ENCODE measurements at places on chromosomes 4 and X.

DNA sequence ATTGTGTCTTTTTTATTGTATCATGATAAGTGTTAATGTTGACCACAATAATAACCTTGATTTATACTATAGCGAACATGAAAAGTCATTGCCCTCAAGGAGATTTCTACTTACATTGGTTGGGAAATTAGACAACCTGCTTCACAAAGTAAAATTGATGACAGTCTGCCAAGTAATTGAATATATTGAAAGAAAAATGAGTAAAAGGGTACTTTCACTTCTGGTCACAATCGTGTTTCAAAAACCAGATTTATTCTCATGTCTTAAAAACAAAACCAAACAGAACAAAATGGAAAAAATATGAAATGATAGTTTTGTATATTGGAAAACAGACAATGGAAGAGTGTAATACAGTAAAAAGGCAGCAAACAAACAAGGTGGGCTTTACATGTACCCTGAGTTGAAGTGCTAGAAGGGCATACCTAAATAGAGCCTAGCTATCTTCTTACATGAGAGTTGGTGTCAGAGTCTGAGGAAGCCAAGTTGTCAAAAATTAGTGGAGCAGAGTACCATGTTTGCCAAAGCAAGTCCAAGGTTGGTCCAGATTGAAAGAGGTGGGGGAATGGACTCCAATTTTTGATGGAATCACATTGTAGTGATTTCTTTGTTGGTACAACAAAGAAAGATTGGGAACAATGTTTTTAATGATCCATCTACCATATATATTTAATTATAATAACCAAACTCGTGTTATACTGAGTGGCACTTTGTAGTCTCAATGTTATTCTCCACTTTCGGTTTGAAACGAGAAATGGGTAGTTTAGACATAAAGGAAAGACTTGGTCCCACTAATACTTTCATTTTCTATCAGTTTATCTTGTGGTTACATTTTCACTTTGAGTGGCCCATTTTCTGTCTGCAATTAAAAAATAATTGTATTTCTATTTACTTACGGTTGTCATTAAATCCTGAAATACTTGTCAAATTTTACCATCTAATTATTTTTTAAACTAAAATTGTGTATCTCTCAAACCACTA, 775.6 kb downstream of the STIM2 start:
- DNase-seq = no peak

GRCh38 chr4:62644372-62644771, 1444.2 kb downstream of the ADGRL3 start:
- no peak for DNase-seq

- no peak for DNase-seq
These were observed 14.3 kb downstream of the TEC start for GRCh38 chr4:48255072-48255958.

DNA sequence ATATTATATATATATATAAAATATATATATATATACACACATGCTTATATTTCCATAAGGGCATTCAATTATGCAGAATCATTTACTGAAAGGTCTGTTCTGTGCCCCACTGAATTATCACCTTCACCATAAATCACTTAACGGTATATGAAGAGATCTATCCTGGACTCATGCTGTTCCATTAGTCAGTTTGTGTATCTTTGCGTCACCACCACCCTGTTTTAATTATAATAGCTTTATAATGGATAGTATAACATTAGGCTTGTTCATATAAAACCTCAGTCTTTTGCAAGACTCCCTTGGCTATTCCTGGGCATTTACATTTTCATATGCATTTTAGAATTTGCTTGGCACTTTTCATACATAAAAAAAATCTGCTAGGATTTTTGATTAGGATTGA, 19.1 kb downstream of the WDR17 start:
- DNase-seq = no peak

DNA sequence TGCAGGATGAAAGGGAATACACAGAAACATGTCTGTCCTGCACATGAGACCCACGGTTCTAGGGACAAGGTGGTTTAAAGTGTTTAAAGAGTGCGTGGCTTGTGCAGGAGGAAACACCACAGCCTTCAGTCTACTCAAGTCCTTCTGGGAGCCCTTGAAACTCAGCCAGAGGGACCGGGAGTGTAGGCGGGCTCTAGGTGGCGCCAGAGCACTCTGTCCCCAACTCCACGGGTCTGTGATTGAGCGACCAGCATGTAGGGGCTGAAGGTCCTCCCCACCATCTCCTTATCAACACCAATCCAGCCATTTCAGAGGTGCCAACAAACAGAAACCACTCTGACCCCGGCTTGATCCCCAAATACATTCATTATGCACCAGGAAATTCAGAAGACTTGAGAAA, 82.0 kb upstream of the CLDN34 start:
- no peak for DNase-seq

DNA sequence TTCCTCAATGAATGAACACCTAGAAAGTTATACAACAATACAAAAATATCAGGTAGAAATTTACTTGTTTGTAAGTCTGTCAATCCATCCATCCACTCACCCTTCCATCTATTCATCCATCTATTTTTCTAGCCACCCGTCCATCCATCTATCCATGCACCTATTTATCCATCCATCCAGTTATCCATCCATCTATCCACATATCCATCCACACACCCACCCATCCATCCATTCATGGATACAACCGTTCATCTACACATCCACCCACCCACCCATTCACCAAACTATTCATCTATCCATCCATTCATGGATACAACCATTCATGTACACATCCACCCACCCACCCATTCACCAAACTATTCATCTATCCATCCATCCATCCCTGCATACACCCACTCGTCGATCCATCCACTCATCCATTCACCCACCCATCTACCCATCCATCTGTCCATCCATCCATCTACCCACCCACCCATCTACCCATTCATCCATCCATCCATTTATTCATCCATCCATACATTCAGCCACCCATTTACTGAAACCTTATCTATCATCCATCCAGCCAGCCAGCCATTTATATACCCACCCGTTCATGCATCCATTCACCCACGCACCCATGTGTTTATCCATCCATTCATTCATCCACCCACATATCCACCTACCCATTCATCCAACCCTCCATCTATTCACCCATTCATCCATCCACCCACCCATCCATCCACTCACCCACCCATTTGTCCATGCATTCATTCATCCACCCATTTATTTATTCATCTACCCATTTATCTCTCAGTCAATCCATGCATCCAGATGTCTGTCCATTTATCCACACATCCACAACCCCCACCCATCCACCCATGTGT, 10.4 kb upstream of the CD99 start:
- DNase-seq = no peak

DNA sequence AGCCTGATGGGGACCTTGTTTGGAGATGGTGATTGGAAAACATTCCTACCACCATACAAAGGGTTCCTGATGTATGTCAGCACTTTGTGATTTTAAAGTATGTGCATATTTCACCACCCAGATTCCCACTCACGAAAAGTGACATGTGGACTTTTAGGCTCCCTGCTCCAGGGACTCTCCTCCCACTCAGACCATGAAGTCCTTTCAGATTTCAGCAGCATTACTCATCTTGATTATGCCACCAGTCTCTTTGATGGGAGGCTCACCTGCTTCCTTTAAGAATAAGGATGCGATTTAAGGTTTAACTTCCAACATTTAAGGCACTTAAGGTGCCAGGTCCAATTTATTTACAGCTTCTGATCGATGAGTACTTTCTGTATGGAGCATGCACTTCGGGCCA, 204.4 kb downstream of the PPARGC1A start:
- DNase-seq = no peak

DNA sequence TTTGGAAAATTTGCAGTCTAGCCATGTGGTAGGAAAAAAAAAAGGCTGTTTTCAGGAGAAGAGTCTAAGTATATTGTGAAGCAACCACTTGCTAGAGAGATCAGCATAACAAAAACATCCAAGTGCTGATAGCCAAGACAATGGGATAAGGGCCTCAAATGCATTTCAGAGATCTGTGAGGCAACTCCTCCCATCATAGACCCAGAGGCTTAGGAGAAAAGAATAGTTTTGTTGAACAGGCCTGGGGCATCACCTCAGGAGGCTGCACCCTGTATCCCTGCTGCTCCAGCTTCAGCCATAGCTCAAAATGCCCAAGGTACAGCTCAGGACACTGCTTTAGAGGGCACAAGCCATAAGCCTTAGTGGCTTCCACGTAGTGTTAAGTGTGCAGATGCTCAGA, 13.6 kb upstream of the GPR174 start:
- DNase-seq = no peak

Data from left forelimb (tissue), 1 donor.